Foreskin melanocyte (primary cell): ENCODE measurements at places on chromosomes 2 and 18.

DNA sequence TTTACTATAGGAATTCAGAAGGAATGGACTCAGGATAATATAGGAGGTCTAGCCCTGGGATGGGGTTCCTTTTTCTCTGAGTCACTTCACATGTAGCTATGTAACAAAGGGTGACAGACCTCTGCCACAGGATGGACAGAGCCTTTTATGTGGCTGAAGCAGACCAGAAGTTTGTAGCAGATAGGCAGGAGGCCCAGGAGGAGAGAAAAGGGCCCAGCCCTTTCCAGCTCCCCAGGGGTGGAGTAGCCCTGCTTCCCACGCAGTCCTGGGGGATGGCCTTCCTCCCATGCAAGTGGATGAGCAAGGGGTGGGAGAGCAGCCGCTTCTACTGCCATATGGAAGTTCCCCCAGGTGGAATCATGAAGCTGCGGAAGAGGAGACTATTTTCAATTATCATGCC lies 40.3 kb downstream of the ARMC9 start:
- DNase-seq, result no peak

- DNase-seq, result no peak
Measured at GRCh38 chr18:62838475-62839098, 123.2 kb downstream of the PHLPP1 start.

- no peak for DNase-seq
Measured at GRCh38 chr2:231379266-231380215, 16.0 kb upstream of the B3GNT7 start.

DNA sequence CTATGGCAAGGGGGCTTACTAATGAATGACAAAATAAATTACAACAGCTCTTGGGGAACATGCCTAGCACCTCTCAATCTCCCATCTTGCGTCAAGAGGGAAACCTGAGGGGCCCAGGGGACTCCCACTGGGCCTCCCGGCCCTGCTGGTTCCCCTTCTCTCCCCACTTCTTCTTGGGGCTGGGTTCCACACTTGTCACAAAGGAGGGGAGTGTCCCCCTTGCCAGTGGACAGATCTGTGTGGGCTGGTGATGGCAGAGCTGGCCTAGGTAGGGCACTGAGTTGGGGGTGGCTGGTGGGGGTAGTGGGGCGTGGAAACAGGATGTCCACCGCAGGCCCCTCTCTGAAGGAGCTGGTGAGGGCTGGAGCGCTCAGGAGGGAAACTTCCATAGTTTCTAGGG lies 184.0 kb upstream of the HAAO start:
- no peak for DNase-seq

DNA sequence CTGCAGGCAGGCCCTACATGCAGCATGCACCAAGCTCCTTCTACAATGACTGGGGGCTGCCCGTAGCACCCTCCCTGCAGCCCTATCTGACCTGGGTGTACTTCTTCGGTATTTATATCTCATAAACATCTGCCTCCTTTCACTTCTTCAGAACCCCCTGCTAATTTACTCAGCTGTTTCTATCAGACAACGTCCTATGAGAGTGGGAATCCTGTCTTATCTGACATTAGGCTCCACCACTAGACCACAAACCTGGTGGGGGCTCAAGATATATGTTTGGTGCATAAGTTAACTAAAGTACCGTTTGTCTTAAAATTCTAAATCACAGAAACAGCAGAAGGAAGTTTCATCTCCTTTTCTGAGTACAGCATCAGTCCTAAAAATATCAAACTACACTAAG lies 10.6 kb downstream of the HSBP1L1 start:
- DNase-seq, result no peak

DNA sequence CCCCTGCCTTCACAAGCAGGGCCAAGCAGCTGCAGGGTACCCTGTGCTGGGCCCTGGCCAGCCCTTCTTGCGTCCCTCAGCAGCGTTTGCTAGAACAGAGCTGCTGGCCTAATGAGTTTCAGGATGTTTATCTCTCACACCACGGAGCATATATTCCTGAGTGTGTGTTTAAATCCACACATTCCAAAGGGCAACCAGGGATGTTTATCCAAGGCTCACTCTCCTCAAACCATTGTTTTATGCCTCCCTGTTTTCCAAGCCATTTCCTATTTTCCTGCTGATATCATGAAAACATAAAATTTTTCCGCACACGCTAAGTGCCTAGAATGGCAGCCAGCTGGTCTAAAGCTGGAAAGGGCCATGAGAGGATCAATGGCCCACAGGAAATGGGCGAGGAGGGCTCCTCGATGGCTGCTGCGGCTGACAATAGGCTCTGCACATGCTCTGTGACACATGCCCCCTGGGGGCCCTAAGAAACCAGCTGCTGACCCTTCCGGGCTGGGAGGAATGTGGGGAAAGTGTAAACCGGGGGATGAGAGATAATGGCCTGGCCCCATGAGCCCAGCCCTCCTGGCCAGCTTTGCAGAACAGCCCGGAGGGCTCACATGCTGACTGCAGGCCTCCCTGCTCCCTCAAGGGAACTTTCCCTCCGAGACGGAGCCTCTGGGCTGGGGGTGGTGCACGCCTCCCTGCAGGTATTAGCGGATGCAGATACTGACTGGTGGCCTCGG lies 194.0 kb downstream of the NDUFA10 start:
- DNase-seq, result peak; percentile 51

DNA sequence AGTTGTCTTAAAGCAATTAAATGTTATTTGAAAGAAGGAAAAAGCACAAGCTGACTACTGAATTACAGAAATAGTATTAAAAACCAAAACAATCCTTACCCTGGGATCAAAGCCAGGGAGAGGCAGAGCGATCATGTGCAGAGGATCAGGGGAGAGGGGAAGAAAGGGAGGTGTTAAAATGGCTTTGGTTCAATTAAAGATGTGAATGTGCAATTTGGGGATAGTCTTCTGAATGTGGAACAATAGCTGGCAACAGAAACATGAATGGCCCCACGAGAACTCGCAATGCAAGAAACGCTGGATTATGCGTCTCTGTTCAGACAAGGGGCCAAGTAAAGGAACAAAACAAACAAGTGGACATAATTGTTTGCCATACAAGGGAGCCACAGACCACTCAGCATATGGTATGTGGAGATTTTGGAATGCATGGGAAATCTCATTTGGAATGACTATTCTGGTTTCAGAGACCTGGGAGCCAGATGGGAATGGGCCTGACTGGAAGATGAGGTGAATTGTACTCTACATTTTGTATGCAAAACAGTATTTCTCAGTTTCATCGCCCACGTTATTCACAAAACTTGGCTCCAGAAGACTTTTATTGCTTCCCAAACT lies 155.4 kb downstream of the SLC4A3 start:
- DNase-seq, result no peak

DNA sequence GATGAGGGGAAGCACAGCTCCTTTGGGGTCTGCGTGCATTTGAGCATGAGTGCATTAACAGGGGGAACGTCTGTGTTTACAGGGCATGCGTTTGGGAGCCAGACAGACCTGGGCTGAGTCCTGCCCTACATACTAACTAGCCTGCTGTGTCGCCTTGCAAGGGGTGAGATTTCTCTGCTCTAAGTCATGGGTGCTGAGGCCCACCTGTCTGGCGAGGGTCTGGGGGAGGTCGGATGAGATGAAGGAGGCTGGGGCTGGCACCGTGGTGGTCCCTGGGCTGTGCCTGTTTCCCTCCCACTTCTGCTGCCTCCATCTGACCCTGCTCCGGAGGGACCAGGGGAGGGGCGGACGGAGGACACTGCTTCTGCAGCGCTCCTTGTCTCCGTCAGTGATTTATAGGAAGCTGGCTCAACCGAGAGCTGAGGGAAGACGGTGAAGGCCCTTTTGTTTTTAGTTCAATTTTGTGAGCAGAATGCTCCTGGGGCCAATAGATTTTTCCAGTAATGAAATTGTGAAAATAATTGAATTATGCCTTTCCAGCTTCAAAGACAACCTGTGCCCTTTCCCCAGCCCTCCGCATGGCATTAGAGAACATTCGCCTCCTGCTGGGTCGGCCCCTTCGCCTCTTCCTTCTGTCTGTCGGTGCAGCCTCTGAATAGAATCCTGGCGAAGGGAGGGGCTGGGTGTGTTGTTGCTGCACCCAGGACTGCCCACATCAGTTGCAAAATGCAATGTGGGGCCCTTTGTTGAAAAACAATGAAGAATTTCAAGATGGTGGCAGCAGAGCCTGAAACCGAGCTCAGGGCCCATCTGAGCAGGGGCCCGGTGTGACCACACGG lies 49.7 kb downstream of the RRM2 start:
- DNase-seq, result no peak

- DNase-seq, result no peak
Measured at GRCh38 chr2:29293830-29294438, 178.7 kb downstream of the CLIP4 start.

DNA sequence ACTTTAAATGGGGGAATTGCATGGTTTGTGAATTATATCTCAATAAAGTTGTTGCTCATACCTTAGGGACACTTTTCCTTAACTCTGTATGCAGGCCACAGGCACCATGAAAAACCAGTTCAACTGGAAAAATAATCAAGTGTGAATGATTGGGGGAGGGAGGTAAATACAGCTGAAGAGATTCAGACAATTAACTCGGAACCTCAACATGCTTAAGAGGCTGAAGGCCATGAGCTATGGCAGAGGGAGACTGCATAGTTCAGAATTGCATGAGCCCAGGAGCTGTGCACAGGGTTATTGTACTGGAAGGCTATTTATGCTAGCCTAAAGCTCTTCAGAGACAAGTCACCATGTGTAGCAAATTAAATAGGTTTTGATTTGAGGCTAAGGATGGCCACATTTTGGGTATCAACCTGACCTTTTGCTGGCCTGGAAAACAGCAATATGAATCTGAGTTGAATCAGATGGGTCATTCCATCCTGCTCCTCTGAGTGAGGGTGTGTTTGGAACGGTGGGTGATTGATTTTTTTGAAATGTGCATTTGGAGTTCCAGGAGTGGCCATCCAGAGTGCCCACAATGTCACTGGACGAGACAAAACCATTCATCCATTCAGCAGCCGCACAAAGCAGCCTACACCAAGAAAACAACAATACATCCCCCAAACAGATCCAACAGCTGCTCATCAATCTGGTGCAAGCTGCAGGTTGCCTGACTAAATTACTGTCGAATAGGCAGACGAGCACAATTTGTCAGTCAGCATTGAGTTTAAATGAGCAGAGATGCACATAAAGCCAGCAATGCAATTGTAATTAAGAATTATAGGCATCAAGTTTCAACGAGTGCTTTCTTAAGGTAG lies 42.5 kb downstream of the HRH4 start:
- DNase-seq, result no peak

GRCh38 chr2:19292007-19292406 lies 66.4 kb downstream of the OSR1 start:
- no peak for DNase-seq

DNA sequence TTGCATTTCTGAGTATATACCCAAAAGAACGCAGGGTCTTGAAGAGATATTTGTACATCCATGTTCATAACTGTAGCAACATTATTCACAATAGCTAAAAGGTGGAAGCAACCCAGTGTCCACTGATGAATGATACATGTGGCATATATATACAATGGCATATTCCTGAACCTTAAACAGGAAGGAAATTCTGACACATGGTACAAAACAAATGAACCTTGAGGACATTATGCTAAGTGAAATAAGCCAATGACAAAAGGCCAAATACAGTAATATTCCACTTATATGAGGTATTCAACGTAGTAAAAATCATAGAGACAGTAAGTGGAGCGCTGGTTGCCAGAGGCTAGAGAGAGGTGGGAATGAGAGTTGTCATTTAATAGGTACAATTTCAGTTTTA lies 8.1 kb downstream of the AAK1 start:
- DNase-seq, result no peak

- no peak for DNase-seq
Measured at GRCh38 chr2:110113961-110114591, 1.5 kb downstream of the MALL start.

DNA sequence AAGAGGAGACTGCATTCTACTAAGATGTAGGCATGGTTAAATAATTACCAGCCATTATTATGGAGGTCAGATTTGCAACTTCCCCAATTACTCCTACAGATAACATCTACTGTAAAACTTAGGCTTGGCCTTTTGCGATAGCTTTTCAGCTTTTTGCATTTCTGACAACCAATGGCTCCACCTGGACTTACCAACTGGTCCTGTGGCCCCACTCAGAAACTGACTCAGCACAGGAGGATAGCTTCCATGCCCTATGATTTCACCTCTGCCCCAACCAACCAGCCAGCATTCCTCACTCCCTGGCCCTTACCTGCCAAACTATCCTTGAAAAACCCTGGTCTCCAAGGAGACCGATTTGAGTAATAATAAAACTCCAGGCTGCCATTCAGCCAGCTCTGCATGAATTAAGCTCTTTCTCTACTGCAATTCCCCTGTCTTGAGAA lies 28.2 kb downstream of the TUBB6 start:
- no peak for DNase-seq

DNA sequence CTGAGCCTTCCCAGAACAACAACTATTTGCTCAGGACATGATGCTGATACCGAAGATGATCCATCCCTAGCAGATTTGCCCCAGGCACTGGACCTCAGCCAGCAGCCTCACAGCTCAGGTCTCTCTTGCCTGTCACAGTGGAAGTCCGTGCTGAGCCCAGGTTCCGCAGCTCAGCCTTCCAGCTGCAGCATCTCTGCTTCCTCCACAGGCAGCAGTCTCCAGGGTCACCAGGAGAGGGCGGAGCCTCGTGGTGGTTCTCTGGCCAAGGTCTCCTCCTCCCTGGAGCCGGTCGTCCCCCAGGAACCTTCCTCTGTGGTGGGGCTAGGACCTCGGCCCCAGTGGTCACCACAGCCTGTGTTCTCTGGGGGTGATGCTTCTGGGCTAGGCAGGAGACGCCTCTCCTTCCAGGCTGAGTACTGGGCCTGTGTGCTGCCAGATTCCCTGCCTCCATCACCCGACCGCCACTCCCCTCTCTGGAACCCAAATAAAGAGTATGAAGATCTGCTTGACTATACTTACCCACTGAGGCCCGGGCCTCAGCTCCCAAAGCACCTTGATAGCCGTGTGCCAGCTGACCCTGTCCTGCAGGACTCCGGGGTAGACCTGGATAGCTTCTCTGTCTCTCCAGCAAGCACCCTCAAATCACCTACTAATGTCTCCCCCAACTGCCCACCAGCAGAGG lies 15.4 kb downstream of the CEP68 start:
- no peak for DNase-seq

GRCh38 chr2:120707816-120708215 lies 27.9 kb upstream of the GLI2 start:
- no peak for DNase-seq

DNA sequence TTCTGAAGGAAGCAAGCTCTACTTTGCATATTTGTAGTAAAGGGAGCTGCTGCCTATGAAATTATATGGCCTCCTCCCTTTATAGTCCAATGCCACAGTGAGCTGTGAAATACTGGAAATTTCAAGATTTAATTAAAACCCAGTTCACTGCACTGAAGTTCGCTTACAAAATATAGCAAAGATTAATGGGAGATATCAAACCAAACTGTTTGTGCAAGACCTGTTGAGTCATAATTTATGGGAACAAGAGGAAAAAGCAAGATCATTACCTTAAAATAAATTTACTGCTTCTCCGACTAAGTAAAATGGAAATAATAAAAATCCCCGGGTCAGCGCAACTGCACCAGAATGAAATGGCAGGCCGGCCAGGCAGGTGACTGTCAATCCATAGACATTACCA lies 215.5 kb upstream of the RAB6C start:
- DNase-seq, result no peak
